ENCODE measurements at places on chromosomes 1 and 21.
A peak's percentile ranks its signal among the peaks of the same experiment; 100 is the strongest.

DNA sequence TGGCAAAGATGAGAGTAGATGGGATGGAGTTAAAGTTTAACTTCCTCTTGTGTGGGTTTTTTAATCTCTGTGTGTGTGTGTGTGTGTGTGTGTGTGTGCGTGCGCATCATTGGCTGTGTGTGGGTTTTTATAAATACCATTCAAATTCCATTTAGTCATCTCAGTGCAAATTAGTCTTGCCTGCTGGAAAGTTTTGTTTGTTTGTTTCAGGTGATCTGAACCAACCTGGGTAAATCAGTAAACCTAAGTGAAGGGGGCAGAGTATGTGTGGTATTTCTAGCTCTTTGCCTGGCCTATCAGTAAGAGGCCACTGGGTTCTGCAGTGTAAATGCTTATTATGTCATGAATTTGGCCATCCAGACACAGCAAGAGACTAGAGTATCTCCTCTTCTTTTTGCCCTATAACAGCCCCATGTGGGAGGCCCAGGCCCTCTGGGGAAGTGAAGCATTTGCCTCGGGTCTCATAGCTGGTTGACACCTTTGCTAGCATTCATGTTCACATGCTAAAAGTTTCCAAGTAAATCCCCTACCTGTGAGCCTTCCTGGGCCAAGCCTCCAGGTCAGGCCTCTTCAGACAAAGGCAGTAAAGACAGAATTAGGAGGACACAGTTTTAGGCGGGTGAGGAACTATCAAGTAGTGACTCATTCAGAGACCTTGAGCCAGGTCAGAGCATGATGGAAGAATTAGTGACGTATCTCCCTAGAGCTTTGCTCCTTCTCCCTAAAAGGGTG, 14.7 kb downstream of the INTS3 start:
- no peak for DNase-seq

GRCh38 chr1:2382621-2383361, 8.6 kb downstream of the MORN1 start:
- DNase-seq, result no peak

GRCh38 chr1:209710847-209711246, 6.2 kb downstream of the HSD11B1 start:
- no peak for DNase-seq

GRCh38 chr21:38888991-38889561, 83.3 kb downstream of the ETS2 start:
- DNase-seq, result no peak

DNA sequence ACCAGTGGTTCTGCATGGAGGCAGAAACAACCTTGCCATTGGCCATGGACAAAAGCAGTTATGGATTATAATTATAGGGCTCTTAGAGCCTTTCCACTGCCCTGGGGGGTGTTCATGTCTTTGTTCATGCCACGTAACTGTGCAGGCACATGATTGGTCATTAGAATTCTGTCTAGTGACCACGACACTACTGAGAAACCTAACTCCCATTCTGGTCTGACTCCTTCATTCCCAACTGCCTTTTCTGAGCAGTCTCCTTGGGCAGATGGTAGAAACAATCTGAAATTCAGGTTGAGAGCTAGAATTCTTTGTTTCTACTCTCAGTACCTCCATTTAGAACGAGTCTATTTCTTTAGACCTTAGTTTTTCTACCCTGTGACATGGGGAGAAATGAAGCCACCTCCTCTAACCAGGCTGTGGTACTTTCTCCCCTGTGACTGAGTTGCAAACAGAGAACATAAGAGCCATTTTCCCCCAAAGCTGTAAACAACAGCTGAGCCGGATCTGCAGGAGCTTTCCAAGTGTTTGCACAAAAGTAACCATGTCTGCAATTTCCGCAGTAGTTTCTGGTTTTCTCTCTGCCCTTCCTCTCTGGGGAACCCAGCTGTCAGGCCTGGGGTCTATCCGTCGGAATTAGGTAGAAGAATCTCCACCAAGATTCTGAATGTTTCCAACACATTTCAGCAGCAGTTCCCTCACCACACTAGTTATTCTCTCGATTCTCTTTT, 37.7 kb upstream of the IPO9 start:
- DNase-seq, result no peak

- no peak for DNase-seq
Observed at GRCh38 chr1:168636200-168636599, 59.8 kb downstream of the XCL1 start.

- peak; percentile 87 for DNase-seq
Observed at GRCh38 chr1:206467915-206468314, 2.4 kb upstream of the IKBKE start.

DNA sequence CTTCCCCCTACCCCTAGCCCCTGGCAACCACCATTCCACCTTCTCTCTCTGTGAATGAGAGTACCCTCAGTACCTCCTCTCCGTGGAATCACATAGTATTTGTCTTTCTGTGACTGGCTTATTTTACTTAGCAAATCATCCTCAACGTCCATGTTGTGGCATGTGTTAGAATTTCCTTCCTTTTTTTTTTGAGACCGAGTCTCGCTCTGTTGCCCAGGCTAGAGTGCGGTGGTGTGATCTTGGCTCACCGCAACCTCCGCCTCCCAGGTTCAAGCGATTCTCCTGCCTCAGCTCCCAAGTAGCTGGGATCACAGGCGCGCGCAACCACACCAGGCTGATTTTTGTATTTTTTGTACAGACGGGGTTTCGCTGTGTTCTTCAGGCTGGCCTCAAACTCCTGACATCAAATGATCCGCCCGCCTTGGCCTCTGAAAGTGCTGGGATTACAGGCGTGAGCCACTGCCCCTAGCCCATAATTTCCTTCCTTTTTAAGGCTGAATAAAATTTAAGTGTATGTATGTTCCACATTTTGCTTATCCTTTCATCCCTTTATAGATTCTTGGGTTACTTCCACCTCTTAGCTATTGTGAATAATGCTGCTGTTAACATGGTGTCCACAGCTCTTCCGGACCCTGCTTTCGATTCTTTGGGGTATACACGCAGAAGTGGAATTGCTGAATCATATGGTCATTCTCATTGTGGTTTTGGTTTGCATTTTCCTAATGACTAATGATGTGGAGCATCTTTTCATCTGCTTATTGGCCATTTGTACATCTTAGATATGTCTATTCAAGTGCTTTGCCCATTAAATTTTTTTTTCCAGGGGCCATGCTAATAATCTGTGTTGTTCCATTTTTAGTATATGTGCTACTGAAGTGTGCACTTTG, 32.3 kb downstream of the ERRFI1 start:
- DNase-seq, result no peak

DNA sequence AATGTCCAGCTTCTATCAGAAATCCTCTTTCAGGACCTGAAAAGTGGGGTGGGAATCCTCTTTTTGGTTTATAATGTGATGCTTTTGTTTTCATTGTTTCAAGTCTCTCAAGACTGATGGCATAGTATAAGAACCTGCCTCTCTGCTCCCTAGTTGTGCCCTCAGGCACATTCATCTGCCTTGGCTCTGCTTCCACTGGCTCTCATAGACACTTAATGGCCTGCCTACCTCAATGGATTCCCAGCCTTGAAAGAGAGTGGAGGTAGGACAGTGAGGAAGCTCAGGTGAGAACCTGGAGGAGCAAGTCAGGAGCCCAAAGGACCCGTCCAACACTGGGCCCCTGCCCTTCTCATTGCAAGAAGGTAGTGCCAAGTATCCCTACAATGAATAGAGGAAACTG, 4.8 kb downstream of the TTLL7 start:
- no peak for DNase-seq

DNA sequence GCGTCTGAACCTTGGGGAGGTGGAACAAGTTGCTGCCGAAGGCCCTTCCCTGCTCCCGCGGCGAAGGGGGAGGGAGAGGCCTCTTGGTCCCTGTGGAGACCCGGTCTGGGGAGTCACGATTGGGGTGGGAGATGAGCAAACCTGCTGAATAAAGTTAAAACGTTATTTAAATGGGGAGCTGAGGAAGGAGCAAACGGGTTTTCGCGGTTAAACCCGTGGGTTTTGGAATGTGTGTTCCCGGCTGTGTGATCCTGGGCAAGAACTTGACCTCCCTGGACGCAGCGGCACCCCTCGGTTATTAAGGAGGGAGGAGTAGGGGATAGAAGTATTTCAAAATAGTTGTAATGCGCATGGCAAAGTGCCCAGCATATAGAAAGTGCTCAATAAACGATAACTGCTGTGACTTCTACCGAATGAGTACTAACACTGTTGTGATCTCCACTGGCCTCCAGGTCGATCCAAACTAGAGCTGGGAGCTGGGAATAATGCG, 3.4 kb downstream of the FAM110D start:
- DNase-seq, result no peak

DNA sequence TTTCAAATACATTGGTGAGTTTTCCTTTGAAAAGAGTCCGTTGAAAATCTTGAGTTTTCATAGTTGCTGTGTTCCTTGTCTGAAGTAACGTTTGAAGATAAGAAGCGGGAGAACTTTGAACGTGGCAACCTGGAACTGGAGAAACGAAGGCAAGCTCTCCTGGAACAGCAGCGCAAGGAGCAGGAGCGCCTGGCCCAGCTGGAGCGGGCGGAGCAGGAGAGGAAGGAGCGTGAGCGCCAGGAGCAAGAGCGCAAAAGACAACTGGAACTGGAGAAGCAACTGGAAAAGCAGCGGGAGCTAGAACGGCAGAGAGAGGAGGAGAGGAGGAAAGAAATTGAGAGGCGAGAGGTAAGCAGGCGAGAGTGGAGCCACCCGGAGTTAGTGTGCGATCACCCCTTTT, 129.7 kb downstream of the ITSN1 start:
- DNase-seq, result no peak

GRCh38 chr1:187390215-187390818, 561.6 kb downstream of the PLA2G4A start:
- DNase-seq, result no peak

GRCh38 chr1:40782371-40782956, 1.1 kb upstream of the KCNQ4 start:
- no peak for DNase-seq

DNA sequence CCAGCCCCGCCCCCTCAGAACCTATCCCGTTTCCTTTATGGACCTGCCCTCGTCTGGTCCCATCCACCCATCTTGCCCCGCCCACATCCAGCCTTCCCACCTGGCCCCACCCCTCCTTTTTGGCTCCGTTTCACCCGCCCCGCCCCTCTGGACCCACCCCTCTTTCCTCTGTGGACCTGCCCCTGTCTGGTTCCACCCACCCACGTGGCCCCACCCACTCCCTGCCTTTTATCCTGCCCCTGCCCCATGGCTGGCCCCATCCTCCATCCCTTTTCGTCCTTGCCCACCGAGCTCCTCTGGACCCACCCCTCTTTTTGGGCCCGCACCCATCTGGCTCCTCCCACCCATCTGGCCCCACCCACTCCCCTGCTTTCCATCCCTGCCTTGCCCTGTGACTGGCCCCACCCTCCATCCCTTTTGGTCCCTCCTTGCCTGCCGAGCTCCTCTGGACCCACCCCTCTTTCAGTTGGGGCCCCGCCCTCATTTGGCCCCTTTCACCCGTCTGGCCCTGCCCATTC, 177.3 kb downstream of the CAMTA1 start:
- no peak for DNase-seq

DNA sequence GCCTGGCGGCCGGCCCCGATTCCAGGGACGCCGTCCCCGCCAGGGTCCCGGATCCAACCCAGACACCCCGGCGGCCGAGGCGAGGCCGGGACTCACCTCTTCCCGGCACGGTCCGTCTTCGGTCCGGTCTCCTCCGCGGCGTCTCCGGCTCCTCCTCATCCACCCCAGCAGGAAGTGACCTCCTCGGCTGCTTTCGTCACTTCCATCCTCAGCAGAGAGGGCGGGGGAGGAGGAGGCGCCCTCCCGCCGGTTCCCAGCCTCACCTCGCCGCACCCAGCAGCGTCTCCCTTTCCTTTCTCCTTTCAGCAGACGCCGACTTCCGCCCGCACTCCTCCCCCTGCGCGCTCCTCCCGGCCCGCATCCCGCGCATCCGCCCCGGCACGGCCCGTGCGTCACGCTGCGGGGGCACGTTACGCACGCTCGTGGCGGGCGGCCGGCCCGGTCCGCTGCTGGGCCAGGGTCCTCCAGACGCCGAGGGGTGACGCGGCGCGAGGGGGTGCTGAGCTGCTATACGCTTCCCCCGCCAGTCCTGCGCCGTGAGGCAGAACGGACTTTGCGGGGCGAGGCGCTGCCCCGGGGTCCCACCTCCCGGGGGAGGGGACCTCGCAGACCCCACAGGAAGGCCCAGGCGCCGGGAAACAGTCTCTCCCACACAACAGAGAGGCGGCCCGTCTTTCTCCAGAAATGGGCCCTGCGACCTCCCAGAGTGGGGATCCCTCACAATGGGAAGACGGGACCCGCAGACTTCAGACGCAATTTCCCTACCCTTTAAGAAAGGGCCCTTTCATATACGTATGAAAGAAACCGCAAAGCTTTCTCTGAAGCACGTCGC, at the start of gene ETV3:
Gene ETV3, minus strand, starts transcription at position 176 of the 832 bp plus-strand sequence. CDS start 2,043 bp downstream, outside the sequence.
- peak; percentile 80 for DNase-seq

DNA sequence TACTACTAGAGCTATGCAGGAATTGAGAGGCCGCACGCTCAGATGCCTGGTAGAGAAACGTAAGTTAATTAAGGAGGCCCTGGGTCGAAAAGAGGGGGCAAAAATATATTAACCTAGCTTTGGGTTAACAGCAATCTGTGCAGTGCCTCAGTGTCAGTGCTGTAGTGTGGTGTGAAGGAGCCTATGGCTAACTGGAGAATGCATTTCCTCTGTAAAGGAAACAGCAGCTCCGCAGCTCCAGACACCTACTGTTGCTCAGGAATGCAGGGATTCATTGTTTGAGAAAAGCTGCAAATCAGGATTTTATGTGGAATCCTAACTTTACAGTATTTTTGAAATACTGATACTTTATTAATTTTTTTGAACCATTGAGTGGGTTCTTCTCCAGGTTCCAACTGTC, 18.4 kb downstream of the VANGL1 start:
- DNase-seq, result no peak

DNA sequence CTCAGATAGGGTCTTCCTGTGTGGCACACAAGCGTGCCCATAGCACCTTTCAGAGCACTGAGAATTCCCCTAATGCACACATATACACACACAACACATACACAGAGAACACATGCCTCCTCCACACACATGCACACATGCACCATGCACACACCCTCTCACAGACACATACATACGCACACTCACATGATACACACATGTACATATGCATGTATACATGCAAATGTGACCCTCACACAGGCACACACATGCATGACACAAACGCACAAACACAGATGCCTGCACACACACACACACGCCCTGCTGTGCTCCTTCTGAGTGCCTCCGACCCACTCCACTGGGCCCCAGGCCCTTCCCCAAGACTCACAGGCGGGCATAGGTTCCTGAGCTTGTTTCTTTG, 251.0 kb downstream of the PTPRU start:
- DNase-seq, result no peak

- DNase-seq, result no peak
Observed at GRCh38 chr1:17569200-17570139, 30.0 kb downstream of the ARHGEF10L start.

DNA sequence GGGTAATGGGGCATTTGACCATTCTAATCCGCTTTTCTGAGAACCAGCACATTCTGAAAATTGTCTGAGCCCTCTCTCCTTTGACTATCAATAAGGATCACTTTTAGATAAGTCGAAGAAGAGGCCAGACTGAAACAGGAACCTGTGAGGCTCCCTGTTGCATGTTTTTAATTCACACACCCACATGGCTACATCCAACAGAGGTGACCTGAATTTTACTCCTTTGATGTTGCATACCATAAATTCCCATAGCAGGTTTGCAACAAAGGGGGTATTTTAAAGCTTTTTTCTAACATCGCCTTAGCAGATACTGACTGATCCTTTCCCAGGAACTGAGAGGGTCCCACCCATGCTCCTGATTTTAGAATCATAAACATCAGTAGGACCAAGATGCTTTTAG, 450.8 kb downstream of the USP25 start:
- no peak for DNase-seq

Data from DMS79 (cell line).